ENCODE measurements at places on chromosomes 2 and 18.

GRCh38 chr2:188571543-188572303 lies 280.0 kb downstream of the GULP1 start:
- no peak for DNase-seq

GRCh38 chr18:31243740-31244512 lies 74.0 kb upstream of the DSG1 start:
- DNase-seq: peak; percentile 16

GRCh38 chr2:240604291-240604938 lies 17.9 kb downstream of the CAPN10 start:
- DNase-seq: peak; percentile 72

DNA sequence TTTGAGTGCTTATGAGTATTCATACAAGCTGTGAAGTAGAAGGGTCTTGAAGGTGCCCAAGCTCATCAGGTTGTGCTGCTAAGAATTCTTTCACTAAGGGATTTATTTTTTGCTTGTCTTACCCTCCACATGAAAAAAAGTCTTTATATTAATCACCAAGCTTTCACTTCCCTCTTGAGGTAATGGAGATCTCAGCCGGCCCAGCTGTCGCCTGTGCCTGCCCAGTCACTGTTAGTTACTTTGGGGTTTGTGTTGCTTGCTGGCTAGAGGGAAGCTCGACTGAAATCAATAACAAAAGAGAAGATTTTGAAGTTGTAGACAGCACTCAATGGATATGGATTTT lies 21.9 kb downstream of the MC2R start:
- DNase-seq: no peak

DNA sequence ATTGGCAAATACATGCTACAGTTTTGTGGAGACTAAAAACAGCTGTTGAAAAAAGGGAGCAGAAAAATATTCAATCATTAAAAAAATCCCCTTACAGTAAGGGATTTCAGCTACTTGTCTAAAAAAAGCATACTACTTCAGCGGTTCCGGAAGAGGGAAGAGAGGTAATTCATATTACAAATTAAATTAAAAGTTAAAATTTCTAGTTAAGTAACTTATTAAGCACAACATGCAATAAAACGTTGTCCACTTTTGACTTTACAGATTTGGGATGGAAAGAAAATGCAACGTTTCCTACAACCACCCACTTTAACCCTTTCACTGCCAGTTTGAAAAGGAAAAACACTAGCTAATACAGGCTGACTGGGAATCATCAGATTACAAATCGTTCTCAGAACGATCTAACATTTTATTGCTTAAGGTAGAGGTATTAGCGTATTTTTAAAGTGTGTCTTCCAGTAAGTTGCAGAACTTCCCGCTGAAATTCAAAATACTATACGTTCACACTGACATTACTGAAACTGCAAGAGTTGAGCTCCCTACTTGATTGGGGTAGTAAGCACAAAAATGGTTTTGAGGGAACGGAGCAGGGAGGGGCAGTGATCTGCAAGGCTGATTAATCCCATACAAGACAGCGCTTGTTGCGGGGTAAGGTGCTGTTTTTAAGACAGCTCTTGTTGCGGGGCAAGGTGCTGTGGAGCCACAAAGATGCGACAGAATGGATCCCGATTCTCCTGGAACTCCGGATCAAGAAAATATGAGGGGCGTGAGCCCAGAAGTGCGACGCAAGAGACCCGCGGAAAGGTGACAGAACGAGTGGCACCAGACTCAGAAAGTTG lies 743 bp downstream of the HADHA start:
- peak; percentile 40 for DNase-seq

GRCh38 chr18:36181441-36181840 lies 5.9 kb upstream of the MOCOS start:
- DNase-seq: no peak

DNA sequence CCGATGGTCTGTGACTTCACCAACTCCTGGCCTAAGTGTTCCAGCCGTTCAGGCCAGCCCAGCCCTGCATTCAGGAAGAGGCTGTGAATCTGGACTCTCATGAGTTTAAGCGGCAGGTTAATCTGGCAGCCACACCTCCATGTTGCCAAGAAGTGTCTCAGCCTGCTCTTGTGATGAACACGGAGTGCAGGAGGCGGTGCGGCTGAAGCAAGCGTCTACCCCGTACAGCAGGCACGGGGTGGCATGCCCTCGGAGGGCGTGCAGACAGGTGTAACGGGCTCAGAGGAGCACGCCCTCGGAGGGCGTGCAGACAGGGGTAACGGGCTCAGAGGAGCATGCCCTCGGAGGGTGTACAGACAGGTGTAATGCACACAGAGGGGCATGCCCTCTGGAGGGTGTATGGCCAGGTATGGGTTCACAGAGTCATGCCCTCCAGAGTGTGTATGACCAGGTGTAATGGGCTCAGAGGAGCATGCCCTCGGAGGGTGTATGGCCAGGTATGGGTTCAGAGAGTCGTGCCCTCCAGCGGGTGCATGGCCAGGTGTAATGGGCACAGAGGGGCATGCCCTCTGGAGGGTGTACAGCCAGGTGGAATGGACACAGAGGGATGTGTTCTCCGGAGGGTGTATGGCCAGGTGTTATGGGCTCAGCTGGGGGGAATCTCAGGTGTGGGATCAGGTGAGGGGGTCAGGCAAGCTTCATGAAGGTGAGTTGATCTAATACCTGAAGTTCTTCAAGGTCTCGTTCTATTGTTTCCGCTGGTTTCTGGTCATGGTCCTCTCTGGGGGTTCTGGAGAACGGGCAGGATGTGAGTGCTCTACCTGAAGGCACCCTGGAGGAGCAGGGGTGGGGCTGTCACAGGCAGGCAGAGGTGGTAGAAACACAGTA lies 22.6 kb downstream of the CROCC2 start:
- DNase-seq: no peak

- DNase-seq: no peak
Observed at GRCh38 chr2:20137131-20137571, 85.7 kb upstream of the LAPTM4A start.

GRCh38 chr2:2731816-2732284 lies 400.8 kb upstream of the MYT1L start:
- no peak for DNase-seq

DNA sequence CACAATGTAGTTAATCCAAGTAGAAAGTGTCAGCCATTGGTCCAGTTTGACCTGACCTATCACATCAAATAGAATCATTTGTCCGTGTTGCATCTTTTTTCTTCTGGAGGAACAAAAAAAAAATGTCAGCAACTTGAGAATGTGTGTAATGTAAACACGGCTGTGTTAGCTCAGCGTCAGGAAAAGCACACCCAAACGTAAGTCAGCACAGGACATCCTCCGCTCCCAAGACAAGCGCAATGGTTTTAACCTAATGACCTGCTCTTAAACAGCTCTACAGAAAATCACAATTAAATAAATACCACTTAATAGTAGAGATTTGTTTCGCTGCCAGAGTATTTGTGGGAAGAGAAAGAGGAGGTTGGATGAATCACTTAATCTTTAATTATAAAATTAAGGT lies 59.4 kb downstream of the OSR1 start:
- no peak for DNase-seq

DNA sequence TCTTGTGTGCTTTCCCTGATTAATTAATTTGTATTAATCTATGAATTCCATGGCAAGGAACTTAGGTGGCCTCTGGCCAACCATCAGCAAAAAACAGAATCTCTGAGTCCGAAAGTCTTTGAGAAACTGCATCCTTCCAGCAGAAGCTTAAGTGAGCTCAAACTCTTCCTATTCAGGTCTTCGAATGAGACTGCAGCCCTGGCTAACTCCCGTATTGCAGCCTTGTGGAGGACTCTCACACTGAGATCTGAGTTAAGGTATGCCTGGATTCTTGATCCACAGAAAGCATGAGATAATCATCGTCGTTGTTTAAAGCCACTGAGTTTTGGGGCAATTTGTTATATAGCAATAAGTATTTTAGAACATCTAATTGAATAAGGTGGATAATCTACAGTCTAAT lies 1143.9 kb upstream of the NXPH2 start:
- DNase-seq: peak; percentile 43

- DNase-seq: peak; percentile 88
Observed at GRCh38 chr2:23351388-23352141, 33.4 kb upstream of the KLHL29 start.

DNA sequence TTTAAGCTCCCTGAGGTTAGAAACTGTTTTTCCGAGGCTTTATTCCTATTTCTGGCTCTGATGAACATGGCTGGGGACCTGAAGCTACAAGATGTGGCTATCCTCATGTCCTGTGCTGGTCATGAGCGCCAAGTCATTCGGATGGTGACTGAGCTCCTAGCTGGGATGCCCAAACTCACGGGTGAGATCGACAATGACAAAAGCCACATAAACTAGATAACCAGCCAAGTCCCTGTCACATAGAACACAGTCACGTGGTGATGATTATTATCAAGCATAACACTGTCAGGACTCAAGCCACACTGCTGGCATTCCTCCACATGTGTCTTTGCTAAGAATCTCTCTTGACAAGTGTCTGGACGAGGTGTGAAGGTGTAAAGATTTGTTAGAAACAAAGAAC lies 274.9 kb downstream of the CLIP4 start:
- DNase-seq: no peak

- no peak for DNase-seq
Observed at GRCh38 chr2:172708247-172708646, 27.4 kb upstream of the RAPGEF4 start.

DNA sequence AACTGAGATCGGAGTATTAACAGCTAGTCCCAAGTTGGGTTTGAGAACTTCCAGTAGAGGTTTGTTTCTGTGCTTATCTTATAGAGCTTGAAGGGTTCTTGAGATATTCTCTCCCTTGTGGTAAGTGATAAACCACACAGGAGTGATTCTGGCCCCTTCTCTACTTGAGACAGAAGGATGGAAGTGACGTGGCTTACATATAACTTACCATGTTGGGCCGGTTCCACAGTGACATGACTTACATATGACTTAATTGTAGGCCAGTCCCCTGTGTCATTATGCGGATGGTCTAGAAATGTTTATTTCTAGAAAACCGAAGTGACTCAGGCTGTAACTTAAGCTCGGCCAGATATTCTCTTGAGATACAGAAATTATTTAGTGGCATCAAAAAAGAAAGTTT lies 62.7 kb downstream of the TRAPPC12 start:
- DNase-seq: no peak

- DNase-seq: no peak
Observed at GRCh38 chr18:28332071-28332470, 155.1 kb upstream of the CDH2 start.

GRCh38 chr2:188600536-188601210 lies 309.0 kb downstream of the GULP1 start:
- DNase-seq: no peak

DNA sequence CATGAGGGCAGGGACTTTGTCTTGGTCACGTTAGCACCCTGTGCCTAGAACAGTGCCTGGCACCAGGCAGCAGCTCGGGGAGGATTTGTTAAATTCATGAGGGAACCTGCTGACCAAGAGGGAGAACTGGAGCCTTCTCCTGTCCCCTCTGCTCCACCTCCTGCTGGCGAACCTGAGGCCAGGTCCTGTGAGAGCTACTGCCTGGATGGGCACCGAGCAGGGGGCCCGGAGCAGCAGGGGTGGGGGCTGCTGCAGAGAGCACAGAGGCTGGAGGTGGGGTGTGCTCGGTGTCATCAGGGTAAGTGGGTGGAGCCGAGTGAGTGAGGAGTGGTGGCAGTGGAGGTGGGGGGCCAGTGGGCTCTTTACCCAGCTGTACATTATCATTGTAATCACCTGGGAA lies 52.1 kb upstream of the FAHD2A start:
- DNase-seq: no peak

- no peak for DNase-seq
Observed at GRCh38 chr2:5538772-5539171, 153.4 kb upstream of the SOX11 start.

DNA sequence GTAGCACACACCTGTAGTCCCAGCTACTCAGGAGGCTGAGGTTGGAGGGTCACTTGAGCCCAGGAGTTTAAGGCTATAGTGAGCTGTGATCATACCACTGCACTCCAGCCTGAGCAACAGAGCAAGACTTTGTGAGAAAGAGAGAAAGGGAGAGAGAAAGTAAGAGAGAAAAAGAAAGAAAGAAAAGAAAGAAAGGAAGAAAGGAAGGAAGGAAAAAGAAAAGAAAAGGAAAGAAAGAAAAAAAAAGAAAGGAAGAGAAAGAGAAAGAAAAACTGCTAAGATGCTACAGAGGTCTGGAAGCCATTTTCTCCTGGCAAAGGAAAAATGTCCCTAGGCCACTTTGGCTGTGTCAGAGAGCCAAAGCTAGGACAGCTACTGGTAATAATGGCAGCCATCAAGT lies 30.6 kb downstream of the DRC1 start:
- DNase-seq: no peak

DNA sequence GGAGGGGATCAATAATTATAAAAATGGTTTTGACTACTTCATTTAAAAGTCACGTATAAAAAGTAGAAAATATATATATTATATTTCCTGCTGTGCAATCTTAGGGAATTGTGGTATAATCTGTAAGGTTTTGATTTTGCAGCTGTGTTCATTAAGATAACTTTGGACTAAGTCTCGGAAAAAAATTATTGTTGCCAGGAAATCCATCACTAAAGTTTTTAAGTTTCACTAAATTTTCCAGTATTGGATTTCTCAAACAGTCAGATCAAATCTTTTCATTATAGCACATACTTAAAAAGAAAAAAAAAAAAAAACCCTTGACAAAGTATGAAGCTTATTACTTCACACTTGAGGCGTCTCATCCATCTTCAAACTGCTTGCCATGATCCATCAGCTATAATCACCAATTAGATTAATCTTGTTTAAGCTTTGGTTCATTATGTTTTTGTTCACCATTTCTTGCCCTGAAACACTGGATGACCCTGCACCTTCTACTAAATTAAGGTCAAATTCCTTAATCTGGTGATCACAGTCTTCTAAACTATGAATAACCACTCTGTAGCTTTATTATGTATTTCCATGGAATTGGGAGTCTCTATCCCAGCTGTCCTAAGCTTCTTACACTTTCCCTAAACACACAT lies 326.6 kb upstream of the COL3A1 start:
- DNase-seq: no peak

DNA sequence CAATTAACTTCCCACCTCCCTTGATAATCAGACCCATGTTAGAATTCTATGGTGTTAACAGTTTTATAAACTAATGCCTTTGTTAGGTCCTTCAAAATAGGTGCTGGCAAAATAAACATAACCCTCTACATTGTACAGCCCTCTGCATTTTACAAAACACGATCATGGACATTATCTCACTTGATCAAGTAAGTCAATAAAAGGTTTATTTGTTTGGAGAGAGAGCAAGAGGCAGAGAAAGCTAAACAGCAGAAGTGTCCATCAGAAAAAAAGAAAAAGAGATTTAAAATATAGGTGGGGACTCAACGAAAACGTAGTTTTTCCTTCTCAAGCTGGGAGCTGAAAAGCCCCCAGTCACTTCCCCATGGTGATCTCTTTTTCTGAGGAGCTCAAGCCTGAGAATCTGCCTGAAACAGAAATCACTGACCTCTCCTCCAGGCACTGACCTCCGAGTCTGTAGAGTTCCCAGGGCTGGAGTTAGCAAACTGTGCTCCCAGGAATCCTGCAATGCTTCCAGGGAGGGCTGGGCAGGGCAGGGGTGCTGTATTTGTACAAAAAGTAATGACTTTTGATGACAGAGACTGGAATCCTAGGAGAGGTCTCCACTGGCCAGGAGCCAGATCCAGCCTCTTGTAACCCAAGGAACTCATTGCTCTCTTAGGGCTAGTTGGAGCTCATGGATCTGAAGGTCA lies 137.8 kb upstream of the KLHL29 start:
- DNase-seq: no peak
